ENCODE measurements at places on chromosomes 2 and 18. TPM values are rescaled to one million over a fixed set of nuclear protein-coding genes. Genes with fewer than 3 reads are reported as not detected.
A peak's percentile ranks its signal among the peaks of the same experiment; 100 is the strongest.

DNA sequence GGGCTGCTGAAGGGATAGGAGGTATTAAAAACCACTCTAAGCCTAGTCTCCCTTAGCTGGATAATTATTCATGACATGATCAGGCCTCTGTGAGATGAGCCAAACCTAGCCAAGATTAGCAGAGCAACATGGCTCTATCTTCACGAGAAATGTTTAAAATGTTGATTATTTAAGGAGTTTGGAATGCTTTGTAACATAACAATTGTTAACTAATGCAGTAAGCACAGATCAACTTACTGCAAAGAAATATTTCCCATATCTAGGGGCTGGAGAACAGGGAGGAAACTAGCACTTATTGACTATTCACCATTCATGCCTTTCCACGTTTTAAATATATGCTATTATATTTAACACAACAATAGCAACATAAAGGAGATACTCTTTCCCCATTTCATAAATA, 833.7 kb upstream of the CHAC2 start:
- DNase-seq, result no peak

DNA sequence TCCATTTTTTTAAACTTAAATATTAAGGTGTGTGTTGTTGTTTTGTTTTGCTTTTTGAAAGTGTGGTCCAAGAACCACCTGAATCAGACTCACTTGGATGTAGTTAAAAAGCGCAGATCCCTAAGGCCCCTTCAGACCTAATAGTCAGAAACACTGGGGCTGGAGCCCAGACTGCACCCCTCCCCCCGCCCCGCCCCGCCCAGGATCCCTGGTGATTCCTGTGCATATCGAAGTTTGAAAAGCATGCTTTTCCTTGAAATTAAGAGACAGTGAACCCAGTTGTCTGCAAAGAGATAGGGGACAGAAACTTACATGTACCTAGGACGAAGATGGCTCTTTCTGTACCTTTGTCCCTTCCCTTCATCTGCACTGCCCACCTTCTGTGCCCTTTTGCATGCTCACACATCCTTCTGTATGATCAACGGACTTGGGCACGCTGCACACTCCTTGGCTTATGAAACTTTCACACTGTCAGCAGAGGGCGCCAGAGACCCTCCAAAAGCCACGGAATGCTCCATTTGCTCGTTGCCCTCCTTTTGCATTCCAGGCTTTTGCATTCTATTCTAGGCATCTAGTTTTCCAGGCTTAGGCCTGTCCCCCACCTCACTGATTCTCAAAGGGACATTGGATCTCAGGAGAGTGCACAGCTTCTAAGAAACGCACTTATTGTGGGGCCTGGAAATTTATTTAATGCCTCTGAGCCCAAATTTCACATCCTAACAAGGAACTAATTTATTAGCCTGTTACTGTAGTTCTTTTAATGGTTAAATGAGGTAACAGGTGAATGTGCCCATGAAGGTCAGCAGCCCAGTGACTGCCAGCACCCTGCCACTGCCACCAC, 32.8 kb upstream of the SLC14A1 start:
- DNase-seq, result peak; percentile 83

Gene ALPG
- not detected for polyA plus RNA-seq

GRCh38 chr2:12669036-12669435, 47.7 kb upstream of the TRIB2 start:
- no peak for DNase-seq

DNA sequence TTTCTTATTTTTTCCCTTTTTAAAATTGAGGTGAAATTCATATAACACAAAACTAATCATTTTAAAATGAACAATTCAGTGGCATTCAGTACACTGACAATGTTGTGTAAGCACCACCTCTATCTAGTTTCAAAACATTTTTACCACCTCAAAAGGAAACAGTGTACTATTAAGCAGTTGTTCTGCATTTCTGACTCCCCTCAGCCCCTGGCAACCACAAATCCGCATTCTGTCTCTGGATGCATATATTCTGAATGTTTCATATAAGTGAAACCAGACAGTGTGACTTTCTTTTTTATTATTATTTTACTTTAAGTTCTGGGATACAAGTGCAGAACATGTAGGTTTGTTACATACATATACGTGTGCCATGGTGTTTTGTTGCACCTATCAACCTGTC, 19.2 kb upstream of the TANK start:
- DNase-seq, result no peak

Gene DES
- 5.5 TPM for polyA plus RNA-seq

DNA sequence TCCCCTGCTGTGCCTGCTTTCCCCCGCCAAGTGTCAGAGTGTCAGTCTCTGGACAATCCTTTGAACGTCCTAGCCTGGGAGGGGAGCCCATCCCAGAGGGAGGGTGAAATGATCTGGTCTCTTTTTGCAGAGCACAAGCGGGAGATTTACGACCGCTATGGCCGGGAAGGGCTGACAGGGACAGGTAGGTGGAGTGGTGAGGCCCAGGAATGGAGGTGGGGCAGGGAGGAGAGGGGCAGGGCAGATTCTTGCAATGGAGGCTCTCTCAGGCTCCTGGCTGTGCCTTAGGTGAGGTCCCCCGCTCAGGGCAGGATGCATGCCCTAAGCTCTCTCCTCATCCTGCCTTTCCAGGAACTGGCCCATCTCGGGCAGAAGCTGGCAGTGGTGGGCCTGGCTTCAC, 2.4 kb downstream of the DNAJB2 start:
- DNase-seq, result no peak

DNA sequence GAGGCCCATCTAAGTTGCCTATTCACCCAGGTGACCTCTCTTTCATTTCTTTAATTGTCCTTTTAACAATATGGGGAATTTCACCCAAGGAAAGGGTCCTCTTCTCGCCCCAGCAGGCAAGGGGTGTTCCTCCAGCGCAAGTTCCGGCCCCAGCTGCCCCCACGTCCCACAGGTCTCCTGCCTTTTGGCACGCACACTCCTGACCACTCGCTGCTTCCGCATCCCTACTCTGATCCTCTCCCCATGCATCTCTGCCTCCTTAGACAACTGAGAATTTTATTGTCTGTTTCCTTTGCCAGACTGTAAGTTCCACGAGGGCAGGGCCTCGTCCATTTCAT, 684 bp upstream of the ARPC2 start:
- DNase-seq, result no peak

Gene GPC1
- polyA plus RNA-seq, result 46.6 TPM

- DNase-seq, result peak; percentile 21
These were observed 76.9 kb upstream of the GCFC2 start for GRCh38 chr2:75787532-75788132.

- no peak for DNase-seq
These were observed 68.9 kb downstream of the EPAS1 start for GRCh38 chr2:46365913-46366667.

Measured in renal pelvis (tissue), 12 donors.